ENCODE measurements at places on chromosomes 4 and X.

DNA sequence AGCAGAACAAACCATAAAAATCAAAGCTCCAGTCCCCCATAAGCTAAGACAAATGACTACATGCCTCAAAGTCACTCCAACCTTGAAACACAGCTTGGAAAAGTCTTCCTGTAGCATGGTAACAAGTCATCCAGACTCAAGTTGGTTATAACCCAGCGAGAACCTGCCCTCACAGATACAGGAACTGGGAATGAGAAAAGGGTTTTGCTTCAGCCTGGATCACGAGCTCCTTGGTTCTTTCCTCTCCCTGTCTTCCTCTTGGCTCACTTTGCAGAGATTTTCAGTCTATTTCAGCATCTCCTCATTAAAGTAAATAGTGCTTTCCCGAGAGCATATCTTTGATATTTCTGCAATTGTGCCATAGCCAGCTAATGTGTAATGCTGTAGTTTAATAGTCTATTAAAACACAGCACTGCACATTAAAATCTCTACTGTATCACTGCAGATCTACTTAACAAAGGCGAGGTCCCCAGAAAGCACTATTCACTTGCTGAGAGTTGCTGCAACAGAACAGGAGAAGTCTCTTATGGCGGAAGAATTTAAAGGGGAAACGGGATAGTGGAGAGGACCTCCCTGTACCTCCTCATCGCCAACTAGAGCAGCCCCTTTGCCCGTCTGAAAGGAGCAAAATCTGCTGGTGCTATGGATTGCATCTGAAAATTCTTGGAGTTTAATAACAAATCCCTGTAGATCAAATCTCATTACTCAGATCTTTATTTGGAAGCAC, 249.3 kb upstream of the GATB start:
- DNase-seq = no peak

- no peak for DNase-seq
These were observed 359.4 kb upstream of the FSTL5 start for GRCh38 chr4:162523171-162523570.

- no peak for DNase-seq
These were observed 8.1 kb upstream of the CYTL1 start for GRCh38 chr4:5027346-5027745.

DNA sequence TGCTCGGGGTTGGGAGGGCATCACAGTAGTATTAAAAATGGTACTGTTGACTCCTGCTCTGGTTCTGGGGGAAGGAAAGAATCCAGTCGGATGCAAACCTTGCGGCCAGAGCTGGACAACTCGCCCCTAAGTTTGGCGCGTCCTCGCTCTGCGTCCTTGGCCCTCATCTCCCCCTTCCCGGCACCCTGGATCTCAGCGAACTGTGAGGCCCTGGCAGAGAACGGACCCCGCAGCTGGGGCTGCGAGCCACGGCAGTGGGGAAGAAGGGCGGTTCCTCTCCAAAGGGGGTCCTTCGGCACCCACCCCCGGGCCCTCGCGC, 14.0 kb downstream of the ARHGEF6 start:
- no peak for DNase-seq

DNA sequence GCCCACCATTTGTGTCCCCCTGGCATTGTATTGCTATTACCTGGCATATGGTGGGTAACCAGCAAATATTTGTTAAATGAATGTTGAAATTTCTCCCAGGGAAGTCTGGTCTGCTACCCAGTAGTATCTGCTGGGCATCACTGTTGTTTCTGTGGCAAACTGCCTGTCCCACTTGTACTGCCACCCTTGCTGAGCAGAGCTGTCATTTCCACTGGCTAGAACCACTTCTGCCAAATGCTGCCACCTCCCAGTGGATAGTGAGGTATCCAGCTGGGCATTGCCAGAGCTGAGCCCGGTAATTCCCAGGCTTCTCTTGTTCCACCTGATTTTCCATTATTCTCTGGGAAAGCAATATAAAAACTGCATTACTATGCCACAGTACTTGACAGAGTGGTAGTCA, 186.7 kb upstream of the NOCT start:
- DNase-seq = no peak

DNA sequence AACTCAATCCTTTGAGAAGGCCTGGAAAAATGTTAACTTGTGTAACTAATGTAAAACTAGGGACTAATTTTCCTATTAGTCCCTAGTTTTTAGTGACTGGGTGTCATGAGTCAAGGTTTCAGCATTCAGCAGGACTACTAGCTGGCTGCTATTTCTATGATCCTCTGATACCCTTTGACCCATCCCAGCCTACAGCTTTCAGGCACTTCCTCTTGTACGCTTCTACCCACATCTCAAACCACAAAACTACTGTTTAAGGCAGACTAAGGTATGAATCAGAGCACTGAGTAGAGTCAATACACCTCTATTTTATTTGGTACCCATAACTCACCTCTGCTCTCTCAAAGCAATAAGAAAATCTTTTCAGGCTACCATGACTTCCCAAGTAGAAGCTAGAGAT, 809.6 kb downstream of the PDHA2 start:
- no peak for DNase-seq
